ENCODE measurements at places on chromosomes 12 and 14.

DNA sequence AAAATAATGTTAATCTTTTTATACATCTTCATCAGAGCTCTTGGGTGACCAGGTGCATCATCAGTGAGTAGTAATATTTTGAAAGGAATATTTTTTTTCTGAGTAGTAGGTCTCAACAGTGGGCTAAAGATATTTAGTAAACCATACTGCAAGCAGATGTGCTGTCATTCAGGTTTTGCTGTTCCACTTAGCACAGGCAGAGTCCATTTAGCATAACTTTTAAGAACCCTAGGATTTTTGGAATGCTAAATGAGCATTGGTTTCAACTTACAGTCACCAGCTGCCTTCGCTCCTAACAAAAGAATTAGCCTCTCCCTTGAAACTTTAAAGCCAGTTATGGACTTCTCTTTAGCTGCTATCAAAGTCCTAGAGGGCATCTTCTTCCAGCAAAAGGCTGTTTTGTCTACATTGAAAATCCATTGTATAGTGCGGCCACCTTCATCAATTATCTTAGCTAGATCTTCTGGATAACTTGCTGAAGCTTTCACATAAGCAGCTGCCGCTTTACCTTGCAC lies 24.6 kb downstream of the RIMKLB start:
- no peak for DNase-seq

- DNase-seq = no peak
Measured at GRCh38 chr12:104576980-104577580, 120.3 kb downstream of the CHST11 start.

DNA sequence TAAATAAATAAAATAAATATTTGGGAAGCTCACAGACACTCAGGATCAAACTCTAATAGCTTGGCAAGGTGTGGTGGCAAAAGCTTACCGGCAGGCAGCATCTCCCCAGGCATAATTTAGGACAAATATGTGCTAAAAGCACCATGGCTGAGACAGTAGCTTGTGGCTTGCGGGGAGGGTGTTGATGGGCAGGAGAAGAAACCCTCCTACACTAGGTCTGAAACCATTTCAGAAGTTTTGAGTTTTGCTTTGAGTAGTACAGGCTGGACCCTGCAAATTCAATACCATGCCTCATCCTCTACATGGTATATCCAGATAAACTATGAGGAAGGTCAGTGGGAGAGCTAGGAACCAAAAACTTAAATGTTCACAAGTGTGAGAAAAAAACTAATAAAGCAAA lies 33.1 kb downstream of the MAP3K9 start:
- no peak for DNase-seq

GRCh38 chr12:111482462-111482861 lies 76.7 kb downstream of the SH2B3 start:
- no peak for DNase-seq

GRCh38 chr14:81402123-81402495 lies 2.0 kb upstream of the STON2 start:
- DNase-seq = no peak

Data from posterior cingulate gyrus (tissue), 11 donors.